Skin of body (tissue), 3 donors: ENCODE measurements at places on chromosomes 3 and 15. TPM values are rescaled to one million over a fixed set of nuclear protein-coding genes. Genes with fewer than 3 reads are reported as not detected.

Gene CLEC3B
- 54.6 TPM for total RNA-seq

Gene NR2F2
- total RNA-seq = 7.8 TPM

DNA sequence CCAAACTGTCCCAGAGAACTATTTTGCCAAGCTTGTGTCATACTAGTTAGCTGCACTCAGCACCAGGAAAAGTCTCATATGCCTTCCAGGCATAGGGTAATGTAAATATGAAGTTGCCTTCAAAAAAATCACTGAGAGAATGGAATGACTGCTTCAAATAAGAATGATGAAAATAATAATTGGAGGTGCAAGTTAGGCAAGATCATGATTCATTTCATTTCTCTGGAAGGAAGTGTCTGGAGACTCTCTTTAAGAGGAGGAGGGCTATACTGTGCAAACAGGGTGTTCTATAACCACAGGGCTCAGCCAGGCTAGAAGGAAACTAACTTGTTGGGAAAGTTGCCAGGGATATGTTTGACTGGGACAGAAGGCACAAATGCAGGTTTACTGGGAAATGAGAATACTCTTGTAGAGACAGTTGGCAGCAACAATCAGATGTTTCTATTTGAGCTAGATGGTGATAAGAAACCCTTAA lies 4.3 kb downstream of the SIDT1 start:
- DNase-seq = no peak

GRCh38 chr3:46907271-46907670 lies 29.8 kb downstream of the PTH1R start:
- no peak for DNase-seq

- DNase-seq = no peak
Observed at GRCh38 chr3:150439657-150440056, 31.6 kb downstream of the TSC22D2 start.

DNA sequence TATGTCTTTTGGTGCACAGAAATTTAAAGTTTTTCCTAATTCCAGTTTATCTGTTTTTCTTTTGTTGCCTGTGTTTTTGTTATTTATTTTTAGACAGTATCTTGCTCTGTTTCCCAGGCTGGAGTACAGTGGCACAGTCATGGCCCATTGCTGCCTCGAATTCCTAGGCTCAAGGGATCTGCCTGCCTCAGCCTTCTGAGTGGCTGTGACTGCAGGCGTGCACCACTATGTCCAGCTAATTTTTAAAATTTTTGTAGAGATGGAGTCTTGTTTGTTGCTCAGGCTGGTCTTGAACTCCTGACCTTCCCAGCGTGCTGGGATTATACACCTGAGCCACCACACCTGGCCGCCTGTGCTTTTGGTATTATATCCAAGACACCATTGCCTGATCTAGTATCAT lies 22.8 kb downstream of the KAT2B start:
- DNase-seq = no peak
